CD4-positive, alpha-beta T cell treated with Interleukin-17A for 4 hours (primary cell): ENCODE measurements at places on chromosomes 7 and 10.

DNA sequence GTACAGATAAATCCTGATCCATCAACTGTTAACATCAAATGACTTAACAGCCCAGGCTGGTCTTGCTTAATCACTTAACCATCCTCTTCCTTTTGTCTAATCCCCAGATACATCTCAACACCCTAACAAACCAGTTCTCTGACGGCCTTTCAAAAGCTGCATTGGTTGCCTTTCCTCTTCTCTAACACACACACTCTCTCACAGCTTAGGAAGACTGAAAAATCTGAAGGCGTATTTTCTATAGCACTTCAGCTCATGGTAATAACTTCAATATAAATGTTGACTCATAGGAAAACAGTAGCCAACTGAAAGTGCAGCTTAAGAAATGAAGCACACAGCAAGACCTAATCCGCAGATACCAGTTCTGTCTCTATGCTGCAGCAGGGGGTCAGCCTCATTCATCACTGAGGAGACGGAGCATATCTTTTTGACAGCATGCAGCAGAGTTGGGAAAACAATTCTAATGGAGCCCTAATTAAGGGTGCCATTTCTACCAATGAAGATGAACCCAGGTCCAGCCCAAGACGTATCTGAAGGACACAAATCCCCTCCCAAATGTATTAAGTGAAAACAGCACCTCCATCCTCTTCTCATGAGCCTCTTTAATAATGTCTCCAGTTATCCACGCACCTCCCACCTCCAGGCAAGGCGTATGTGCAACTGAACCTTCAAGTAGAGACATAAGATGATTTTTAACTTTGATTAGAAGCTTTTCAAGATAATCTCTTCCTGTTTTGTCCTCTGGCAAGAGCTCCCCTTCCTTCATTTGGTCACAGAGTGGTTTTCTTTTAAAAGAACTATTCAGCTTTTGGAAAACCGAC lies 211.7 kb upstream of the NFE2L3 start:
- DNase-seq = no peak

DNA sequence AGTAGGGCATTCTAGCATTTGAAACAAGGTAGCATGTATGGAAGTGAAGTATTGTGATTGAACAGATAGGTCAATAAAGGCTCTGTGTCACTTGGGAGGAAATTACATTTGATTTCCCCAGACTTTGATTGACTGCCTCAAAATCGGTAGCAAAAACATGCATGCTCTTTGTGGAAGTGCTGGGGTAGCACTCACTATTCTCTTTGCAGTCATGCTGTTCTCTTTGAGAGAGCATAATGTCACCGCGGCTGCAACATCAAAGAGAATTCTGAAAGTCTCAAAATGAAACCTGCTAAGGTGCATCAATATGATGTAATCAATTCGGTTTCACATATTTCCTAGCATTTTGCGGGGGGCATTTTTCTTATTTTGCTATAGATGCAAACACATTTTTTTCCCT lies 64.2 kb downstream of the ARMC3 start:
- DNase-seq = peak; percentile 42

- DNase-seq = no peak
These were observed 65.1 kb upstream of the HPS1 start for GRCh38 chr10:98511876-98512275.

DNA sequence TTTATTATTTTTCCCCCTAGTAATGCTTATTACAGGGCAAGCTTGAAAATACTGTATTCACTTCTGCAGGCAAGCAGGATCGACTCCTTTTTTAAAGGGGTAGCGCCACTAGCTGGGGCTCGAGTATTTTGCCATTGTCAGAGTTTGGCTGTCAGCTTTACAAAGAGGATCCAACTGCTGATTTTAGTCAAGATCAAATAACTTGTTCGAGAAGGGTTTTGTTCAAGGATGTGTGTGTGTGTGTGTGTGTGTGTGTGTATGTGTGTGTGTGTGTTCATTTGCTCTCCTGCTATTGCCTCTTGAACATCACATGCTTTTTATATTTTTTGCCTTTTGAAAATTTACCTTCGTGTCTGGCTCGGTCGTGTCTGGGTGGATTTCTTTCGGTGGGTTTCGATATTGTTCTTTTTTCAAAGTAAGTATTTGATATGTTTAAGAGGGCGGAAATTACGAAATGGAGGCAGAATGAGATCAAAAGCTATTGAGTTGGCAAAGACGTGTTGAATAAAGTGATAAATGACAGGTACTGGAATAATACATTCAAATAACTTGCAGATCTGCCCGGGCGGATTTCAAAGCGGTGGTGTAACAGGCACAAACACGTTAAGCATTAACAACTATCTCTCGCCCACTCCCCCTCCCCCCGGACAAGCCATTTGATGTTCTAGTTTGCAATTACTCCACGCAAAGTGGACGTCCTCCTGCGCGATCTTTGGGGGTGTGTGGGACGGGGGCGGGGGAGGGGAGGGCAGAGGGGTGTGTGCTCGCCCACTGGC lies 1.1 kb downstream of the ARID5B start:
- peak; percentile 68 for DNase-seq

DNA sequence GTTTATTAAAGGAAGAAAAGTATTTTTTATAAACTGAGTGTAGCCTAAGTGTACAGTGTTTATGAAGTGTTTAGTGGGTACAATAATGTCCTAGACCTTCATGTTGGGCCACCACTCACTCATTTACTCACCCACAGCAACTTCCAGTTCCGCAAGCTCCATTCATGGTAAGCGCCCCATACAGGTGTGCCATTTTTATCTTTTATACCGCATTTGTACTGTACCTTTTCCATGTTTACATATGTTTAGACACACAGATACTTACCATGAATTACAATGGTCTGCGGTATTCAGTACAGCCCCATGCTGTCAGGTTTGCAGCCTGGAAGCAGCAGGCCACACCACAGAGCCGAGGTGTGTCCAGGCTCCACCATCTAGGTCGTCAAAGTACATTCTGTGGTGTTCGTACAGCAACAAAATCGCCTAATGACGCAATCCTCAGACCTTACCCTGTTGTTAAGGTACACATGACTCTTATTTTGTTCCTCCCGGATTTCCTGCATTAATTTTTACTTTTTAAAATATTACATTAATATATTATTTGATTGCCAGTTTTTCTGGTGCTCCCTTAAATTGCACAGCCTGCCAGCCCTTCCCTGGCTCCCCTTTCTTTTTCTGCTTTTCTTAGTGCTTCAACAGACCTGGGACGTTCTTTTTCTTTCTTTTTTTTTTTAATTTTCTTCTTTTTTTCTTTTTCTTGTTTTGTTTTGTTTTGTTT lies 881 bp upstream of the SSBP1 start:
- DNase-seq = peak; percentile 10

DNA sequence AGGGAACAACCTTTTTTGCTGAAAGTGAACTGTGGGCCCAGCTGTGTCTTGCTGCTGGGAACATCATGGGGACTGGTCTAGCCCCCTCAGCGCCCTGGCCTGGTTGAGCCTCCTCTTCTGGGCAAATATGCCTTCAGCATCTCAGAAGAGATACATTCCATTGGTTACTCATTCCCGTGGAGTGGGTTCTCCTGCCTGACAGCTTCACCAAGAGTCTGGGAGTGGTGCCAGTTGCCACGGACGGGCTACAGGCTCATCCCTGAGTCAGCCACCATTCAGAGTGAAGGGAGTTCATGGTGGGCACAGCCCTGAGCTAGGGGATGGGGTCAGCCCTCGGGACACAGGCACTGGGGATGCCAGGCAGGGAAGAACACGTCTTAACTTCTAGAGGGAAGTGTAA lies 81.9 kb downstream of the RAMP3 start:
- DNase-seq = no peak

- DNase-seq = no peak
These were observed 280.2 kb downstream of the SNX13 start for GRCh38 chr7:17660116-17660515.
